ENCODE measurements at places on chromosomes 6 and 20.

DNA sequence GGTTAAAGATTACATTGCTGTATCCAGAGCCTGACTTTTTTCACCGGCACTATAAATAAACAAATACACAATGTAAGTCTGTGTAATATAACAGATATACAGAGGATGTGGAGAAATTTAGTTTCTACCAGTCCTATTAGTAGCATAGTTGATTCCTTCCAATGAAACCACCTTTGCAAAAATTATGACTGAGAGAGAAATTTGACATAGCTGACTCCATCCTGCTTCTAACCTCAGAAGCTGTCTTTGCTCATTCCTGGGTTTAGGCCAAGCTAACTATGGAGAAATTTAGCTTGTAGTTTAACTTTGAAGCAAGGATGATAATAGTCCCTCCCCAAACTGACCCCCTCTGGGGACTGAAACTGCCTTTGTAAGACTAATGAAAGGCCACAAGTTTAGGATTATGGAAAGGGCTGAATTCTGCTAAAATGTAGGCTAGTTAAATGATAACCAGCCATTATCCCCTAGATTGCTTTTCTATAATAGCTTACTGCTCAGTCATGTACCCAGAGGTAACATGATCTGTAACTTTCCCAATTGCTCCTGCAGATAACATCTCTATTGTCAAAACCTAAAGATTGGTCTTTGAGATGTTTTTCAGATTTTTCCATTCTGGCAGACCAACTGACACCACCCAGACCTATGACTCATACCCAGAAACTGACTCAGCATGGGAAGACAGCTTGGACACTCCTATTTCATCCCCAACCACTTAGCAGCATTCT, 172.8 kb upstream of the ARG1 start:
- no peak for DNase-seq

DNA sequence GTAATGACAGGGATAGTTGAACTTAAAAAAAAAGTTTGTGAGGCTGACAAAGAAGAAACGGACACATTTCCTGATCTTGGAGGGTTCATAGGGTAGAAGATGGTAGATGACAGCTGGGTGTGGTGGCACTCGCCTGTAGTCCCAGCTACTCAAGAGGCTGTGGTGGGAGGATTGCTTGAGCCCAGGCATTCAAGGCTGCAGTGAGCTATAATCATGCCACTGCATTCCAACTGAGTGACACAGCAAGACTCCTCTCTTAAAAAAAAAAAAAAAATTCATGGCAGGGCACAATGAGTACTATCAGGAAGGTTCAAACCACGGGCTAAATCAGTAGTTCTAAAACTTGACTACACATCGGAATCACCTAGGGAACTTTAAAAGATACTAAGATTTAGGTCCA, 2.0 kb upstream of the MICA start:
- DNase-seq = no peak

GRCh38 chr6:14118091-14118439, 493 bp downstream of the CD83 start:
- DNase-seq = no peak

DNA sequence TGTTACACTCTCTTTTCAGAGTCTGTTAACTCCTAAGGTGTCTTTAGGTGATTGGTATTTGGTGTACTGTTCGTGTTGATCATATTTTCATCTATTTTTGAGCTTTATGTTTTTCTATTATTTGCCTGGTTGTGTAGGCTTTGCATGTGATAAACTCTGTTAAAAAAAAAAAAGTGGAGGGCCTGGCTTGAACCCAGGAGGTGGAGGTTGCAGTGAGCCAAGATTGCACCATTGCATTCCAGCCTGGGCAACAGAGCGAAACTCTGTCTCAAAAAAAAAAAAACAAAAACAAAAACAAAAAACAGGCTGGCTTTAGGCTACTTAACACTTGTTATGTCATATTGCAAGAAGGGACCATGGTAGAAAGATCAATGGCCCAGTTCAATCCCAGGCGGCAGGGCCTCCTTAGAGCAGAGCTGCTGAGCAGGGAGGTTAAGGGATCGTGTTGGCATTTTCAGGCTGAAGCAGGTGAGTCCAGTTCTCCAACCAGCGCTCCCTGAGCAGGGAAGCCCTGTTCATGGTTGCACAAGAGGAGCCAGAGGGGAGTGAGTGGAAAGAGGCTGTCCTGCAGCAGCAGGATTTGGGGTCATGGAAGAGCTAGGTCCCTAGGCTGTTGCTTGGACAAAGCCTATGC, 8.5 kb downstream of the PYGB start:
- no peak for DNase-seq

GRCh38 chr20:60527656-60528055, 569.4 kb downstream of the CDH26 start:
- no peak for DNase-seq

- DNase-seq = no peak
Observed at GRCh38 chr6:3017304-3017703, 17.6 kb downstream of the NQO2 start.

GRCh38 chr20:4227085-4227821, 211.9 kb upstream of the RNF24 start:
- DNase-seq = no peak

GRCh38 chr6:17001188-17001587, 100.7 kb upstream of the STMND1 start:
- no peak for DNase-seq

- no peak for DNase-seq
Observed at GRCh38 chr6:45697605-45698004, 318.1 kb downstream of the CLIC5 start.

- no peak for DNase-seq
Observed at GRCh38 chr6:3888153-3888957, 39.2 kb downstream of the FAM50B start.

DNA sequence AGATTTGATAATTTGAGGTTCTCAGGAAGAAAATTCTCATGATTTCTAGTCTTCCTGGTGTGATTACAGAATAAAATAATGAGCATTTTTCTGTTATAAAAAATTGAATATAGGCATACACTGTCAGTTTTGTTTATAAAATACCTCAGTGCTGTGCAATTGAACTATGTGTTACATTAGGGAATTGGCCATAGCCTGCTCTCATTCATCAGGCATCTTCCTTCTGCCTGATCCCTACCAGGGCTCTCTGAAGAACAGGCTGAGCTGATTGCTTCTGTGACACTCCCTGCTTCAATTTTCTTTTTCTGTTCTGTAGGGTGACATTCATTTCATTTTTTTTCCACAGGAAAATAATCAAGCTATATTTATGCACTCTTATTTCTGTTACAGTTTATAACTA, 162.8 kb downstream of the PHF3 start:
- no peak for DNase-seq

- peak; percentile 69 for DNase-seq
Observed at GRCh38 chr6:139627091-139627490, 252.6 kb upstream of the CITED2 start.

GRCh38 chr6:154341871-154342270, 14.7 kb downstream of the IPCEF1 start:
- peak; percentile 15 for DNase-seq

DNA sequence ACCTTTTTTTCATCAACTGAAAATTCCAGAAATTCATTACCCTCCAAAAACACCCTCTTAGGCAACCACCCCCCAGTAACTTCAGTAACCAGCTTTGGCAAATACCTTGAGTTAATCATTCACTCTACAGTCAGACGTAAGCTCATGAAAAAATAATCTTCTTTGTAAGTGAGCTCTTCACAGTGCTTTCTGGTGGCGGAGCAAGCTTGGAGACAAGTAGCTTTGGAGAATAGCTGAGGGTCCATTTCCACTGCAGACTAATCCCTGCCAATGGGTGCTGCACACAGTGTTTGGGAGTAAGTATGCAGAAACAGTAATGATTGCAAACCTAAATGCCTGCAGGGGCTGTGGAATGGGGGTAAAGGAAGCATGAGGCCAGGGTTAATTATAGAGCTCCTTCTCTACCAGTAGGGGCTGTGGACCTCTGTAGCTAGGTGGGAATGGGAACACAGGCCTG, 56.8 kb upstream of the HINT3 start:
- no peak for DNase-seq

DNA sequence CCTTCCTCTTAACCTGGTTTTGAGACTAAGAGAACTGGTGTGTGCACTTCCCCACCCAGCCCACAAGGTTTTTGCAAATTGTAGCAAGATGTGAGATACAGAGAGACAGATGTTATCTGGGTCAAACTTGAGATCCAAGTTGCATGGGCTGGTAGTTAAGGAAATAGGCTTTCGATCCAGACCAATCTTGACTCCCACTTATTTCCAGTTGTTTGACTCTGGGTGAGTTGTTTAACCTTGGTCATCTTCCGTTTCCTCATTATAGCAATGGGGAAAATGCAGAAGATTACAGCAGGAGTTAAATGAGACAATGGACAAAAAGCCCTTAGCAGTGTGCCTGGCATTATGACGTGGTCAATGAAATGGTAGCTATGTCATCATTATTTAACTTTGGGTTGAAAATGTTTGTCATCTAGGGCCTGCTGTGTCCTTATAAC, 1.7 kb downstream of the SNX21 start:
- no peak for DNase-seq

GRCh38 chr6:109491207-109491938, 8.4 kb upstream of the ZBTB24 start:
- DNase-seq = no peak

DNA sequence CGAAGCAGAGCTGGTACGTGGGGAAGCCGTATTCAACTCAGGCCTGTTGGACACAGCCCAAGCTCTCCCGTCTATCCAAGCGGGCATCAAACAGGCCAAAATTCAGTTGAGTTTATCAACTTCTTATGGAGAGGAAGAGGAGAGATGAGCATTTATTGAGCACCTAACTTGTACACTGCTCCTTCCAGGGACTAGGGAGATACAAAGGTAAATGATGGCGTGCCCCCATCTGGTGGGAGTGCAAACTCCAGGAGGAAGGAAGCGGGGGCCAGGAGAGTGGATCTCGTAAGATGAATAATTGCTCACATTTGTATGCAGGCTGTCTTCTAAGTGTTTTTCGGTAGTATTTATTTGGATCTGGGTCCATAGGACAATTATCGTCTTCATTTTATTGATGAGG, 146.6 kb downstream of the SOBP start:
- DNase-seq = no peak

DNA sequence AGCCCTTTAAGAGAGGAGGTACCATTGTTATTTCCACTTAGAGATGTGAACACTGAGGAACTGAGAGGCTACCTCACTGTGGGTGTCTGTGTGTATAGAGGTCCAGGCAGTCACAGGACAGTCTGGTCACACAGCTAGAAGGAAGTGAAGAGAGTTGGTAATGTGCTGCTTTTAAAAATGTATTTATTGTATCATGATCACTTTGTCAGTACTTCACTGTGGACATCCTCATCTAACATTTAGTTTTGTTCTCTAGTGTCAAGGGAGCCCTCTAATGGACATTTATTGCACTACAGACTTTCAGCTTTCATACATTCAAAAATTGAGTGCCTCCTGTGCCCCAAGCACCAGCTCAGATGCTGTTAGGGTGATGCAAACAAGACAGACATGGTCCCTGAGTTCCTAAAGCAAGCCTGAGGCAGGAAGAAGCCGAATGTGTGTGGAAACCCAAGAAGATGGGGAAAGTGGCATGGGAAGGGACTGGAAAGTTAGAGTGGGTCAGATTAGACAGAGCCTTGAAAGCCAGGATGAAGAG, 123.0 kb downstream of the SLC16A10 start:
- DNase-seq = peak; percentile 40

GRCh38 chr20:4243071-4243470, 227.7 kb upstream of the RNF24 start:
- no peak for DNase-seq

DNA sequence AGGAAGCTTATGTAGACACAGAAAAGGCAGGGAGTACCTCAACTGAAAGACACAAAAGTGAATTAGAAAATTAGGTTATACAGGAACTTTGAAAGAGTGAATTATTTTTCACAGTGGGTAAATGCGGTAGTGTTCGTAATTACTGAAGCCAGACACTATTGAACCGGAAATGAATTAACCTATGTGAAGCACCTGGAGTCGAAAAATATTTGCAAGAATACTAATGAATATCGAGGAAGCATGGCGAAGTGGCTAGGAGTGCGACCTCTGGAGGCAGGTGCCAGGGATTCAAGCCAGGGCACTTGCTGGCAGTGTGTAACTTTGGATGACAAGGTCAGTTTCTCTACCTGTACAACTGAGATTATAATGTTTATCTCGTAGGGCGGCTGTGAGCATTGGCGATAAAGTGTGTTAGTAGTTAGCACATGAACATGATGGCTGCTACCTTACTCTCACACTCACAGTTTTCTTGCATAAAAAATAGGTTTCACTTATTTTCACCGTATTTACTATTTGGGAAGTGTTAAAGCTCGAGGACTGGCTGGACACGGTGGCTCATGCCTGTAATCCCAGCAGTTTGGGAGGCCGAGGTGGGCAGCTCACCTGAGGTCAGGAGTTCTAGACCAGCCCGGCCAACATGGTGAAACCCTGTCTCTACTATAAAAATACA, 567 bp upstream of the SLC18B1 start:
- DNase-seq = no peak
